Left lung (tissue), 14 donors: ENCODE measurements at places on chromosomes 1 and 21. TPM values are rescaled to one million over a fixed set of nuclear protein-coding genes. Genes with fewer than 3 reads are reported as not detected.
A peak's percentile ranks its signal among the peaks of the same experiment; 100 is the strongest.

DNA sequence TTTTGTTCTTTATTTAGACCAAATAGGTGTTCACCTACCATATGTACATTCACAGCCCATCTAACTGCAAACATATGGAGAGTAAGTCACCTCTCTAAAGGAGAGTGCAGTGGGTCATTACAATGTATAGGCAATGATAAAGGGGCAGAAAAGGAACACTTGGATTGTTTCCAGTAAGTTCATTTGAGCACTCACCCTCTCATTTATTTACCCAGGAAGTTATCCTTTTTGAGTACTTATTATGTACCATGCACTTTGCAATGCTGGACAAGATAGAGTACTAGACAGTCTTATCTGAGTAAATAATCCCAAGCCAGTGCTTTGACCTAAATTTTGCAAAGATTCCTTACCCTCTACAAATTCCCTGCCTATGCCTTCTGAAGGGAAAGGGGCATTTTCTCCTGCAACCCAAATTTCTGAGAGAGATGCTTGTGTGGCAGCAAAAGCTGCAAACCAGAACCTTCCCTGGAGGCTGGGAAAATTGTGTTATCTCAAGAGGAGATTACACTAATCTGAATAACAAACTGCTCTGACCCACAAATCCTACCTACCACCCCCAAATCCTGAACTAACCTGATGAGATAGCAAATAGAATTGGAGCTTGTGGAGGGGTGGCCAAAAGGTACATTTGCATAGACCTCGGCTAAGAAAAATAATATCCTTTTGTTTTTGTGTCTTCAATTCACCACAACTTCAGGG lies 18.6 kb upstream of the RGS8 start:
- no peak for DNase-seq

DNA sequence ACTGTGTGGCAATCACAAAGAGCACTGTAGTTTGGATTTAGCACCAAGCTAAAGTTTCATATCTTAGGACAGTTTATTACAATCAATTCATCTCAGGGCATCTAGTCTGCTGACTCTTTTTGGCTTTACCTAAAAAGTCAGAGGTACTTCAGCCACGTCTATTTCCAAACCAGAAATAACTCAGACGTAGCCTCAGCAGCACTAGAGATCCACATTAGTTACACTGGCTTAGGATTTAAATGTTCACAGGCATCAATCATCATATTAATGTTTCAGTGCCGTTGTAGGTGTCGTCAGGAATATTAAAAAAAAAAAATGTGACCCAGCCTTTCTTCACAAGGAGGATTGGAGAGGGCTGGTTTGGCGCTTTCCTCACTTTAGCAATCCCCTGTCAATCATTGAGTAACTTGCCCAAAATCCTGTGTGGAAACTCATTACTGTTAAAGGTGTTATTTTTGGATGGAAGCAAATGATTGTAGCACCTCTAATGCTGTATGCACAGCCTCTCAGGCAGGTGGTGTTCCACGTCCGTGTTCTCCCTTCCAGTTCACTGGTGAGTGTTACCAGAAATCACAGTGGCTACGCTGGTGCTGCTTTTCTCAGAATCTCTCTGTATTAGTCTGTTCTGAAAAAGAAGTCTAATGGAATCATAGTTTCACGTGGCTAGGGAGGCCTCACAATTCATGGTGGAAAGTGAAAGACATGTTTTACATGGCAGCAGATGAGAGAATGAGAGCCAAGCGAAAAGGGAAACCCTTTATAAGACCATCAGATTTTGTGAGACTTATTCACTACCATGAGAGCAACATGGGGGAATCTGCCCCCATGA lies 45.4 kb downstream of the NEK7 start:
- DNase-seq: no peak

GRCh38 chr1:44776730-44777068 lies 1.4 kb downstream of the RPS8 start:
- peak; percentile 54 for DNase-seq

The CFHR3 gene
- polyA plus RNA-seq: 0.40 TPM

The PDZK1 gene
- polyA plus RNA-seq: 1.8 TPM

The PHLDA3 gene
- 11.7 TPM for polyA plus RNA-seq

DNA sequence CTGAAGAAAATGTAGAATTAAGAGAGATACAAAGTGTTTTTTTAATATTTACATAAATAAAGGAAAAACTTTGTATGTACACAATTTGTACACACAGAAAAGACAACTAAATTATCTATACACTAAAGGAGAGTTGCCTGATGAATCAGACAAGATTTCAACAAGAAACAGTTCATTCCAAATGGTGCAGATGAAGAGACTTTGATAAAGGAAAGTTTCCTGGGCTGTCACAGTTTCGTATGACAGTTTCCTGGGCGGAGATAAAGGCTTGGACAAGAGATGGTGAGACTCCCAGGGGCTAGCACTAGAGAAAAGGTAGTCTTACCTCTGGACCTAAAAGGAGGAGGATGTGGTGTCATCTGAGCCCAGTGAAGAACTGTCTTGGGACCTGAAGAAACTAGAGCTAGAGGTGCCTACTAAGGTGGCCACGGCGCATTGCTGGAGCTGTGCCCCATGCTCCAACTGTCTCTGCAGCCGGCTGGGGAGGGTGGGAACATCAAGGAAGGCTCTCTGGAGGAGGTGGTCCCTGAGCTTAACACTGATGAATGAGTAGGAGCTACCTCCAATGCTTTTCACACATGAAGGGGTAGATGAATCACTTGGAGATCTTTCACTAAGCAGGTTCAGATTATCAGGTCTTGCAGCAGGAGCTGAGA lies 32.2 kb downstream of the ETS2 start:
- no peak for DNase-seq

The ARHGAP30 gene
- polyA plus RNA-seq: 4.2 TPM

DNA sequence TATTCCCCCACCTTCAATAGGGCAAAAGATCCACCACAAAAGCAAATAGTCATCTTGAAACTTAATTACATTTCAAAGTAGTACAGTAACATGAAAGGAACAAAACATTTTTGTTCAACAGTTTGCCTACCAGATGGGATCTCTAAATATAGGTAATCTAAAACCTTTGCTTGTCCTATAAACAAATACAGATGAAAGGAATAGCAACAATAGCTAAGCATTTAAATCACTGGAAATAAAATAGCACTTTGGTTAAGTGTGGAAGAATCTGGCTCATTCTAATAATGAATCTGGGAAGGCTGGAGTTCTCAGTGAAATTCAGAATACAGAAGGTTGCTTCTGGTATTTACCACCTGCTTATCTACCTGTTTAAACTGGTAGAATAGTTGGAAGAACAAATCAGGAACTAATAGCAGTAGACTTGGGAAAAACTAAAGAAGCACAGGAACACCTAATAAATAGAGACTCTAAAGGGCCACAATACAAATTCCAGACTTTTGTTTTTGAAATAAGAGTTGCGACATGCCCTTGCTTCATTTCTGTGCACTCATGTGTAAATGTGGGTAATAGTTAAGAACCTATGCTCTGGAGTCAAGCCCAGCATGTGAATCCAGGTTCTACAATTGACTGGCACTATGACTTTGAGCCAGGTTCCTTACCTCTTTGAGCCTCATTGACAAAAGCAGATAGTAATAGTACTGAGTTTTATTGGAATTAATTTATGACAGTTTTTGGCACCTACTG lies 2.3 kb upstream of the LYPLAL1 start:
- DNase-seq: no peak
